IPS DF 6.9 (cell line): ENCODE measurements at places on chromosomes 2 and 18.

GRCh38 chr2:133352719-133353118, 215.5 kb downstream of the NCKAP5 start:
- DNase-seq, result no peak

DNA sequence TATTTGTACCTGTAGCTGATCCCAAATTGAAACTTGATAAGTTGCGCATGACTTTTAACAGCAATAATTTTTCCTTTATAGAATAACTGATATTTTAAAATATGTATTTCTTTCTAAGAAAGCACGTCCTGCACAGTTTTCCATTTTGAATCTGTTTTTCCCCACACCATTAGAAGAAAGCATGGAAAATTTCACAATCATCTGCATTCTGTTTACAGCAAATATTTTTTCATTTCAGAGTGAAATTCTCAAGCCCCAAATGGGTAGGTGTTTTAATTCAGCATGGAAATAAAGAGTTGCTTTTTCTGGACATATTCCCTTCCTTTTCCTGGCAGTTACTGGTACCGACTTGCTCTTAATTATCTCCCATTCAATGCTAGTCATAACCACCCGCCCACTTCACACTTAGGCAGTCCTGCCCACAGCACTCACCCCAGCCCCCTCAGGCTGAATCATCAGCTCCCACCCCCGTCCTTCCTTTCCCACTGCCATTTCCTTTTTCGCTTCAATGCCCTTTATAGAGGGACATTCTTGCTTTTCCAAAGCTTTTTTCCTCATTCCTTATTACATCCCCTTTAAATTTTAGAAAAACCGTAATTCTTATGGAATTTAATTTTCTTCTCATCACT, 89.2 kb upstream of the GLS start:
- DNase-seq, result no peak

DNA sequence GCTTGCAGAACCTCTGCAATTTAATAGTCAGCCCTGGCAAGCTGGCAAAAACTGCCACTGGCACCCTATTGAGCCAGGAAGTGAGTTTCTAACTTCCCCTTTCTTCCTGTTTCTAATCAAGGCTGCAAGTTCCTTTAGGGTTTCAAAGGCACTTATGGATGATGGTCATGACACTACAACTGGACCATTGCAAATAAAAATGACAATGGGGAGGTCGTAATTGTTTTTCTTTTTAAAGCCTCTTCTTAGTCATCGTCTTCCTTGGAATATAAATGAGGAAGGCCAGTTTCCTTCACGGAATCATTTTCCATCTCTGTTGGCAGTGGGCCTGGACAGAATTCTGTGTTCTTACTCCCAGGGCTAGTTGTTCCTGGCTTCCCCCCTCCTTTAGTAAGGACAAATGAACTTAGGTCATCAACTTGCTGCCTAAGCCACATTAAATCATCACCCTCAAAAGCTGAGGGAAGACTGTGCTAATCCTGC, 35.8 kb downstream of the SH3RF3 start:
- DNase-seq, result no peak

- DNase-seq, result no peak
Observed at GRCh38 chr18:48715711-48716361, 177.0 kb downstream of the CTIF start.

- no peak for DNase-seq
Observed at GRCh38 chr2:105744909-105745853, at the start of gene NCK2. NCK2 (plus strand) TSS chr2:105744912; CDS start chr2:105855064, 110,152 bp downstream.

GRCh38 chr2:43239981-43240765, 13.8 kb upstream of the ZFP36L2 start:
- DNase-seq, result no peak

GRCh38 chr2:222753251-222753824, 81.9 kb downstream of the MOGAT1 start:
- DNase-seq, result no peak

- DNase-seq, result no peak
Observed at GRCh38 chr2:88560619-88561307, 66.5 kb downstream of the EIF2AK3 start.

- DNase-seq, result no peak
Observed at GRCh38 chr18:42937436-42937835, 178.0 kb downstream of the RIT2 start.

DNA sequence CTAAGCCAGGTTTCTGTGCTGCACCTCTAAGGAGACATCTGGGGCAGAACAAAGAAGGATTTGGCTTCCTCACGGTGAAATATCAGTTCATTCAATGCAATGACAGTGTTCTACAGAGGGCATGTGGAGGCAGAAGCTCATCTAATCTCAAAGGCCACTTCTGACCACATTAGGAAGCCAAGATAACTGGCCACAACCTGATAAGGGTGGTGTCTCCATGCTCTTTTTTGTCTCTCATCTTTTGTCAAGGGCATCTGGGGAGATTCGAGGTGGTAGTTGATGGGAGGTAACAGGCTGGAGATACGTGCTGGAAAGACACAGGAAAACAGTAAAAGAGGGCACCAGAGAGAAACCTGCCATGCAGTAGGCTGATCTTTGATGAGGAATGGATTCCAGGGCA, 303.9 kb downstream of the LRATD1 start:
- DNase-seq, result no peak

DNA sequence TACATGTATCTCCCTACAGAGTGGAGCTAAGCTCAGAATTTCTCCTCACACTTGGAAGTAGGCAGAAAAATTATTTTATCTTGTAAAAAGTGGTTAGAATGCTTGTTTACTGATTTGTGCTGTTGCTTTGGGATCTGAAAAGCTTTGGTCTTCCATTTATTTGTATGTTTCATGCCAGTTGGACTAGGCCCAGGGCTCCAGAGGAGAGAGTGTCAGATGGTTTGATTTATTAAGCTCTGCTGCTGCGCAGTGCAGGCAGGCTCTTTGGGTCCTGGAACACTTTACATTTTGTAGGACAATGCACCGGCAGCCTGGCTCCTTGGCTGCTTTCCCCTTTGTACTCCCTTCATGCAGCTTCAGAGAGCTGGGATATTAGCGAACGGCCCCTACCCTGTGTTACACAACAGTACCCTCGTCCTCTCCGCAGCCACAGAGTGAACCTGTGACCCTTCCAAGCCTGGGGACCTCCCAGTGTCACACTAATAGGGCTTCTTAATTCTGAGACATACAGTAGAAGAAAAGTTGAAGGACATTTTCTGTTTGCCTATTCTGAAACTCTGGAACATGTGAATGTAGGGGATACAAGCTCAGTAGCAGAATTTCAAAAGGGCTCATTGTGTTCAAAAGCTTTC, 56.7 kb upstream of the EML6 start:
- no peak for DNase-seq

DNA sequence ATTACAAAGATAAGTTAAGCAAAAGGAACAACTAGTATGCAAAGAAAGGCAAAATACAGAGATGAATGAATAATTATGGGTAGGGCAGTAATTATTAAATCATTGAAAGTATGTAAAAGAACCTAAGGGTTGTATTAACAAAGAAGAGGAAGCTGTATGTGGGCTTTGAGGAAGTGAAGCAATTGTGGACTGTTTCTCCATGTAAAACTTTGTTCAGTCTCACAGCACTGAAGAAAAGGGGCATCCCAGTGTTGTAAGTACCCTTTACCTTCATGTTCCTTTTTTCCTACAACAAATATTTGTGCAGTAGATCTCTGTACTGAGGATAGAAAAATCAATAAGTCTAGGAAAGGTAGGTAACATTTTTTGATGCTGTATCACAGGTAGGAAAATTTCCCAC, 388.7 kb upstream of the NRP2 start:
- no peak for DNase-seq

DNA sequence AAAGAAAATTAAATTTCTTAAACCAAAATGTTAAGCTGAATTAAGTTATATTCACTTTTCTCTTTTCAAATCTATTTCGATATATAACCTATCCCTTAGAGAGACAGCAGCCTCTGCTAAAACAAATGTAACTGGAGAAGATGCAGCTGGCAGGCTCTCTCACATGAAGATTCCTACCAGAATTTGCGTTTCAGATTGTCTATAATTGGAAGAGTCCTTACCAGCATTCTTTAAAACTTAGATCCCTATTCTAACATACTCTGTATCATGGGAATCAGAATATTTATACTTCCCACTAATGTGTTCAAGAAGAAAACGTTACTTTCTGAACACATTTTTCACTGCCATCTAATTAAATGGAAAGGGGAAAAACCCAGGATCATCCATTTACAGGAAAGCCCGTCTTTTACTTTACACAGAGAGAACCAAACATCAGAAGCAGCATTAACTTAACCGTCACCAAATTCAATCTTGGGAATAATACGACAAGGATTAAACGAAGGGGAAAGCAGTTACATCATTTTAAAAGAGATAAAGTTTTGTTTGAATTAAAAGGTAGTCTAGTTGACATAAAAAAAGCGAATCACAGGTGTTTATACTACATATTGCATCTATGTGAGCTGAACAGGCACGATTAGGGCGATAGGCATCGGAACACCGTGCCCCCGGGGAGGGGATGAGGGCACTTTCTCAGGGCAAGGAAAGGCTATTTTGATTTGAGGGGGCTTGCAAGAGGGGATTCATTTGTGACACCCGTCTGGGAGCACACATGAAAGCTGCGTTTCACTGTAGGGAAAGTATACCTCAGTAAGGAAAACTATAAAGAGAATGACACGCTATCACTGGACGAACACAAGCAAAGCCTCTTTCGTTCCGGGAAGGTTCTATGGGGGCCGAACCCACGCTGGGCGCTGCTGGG, 1.3 kb downstream of the PTPN2 start:
- DNase-seq, result no peak

DNA sequence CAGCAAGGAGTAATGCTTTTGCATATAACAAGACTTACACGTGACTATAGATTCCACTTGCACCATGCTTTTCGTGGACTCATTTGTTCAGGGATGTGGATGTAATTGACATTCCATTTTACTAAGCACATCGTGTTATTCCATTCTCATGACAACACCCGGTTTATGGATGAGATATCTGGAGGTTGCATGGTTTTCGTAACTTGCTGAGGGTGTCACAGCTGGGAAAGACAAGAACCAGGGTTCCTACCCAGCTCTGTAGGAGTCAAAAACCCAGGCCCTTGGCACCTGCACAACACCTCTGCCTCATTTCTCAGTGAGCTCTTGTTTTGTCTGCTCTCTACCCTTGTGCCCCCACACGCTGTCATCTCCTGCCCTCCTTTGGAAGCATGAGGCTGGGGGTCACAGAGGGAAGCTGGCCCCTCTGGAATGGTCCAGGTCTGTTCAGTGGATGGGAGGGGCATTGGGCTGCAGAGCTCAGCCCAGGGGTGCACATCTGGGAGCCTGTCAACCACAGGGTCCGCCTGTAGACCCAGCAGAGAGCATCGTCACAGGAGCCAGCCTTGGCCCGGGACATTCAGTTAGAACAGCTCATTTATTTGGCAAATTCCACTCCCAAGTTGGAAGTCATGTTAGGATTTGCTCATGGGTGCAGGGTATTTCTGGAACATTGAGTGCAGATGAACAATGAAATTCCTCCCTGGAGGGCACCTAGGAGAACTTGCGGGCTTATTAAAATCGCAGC, 120.1 kb upstream of the TWIST2 start:
- DNase-seq, result no peak

DNA sequence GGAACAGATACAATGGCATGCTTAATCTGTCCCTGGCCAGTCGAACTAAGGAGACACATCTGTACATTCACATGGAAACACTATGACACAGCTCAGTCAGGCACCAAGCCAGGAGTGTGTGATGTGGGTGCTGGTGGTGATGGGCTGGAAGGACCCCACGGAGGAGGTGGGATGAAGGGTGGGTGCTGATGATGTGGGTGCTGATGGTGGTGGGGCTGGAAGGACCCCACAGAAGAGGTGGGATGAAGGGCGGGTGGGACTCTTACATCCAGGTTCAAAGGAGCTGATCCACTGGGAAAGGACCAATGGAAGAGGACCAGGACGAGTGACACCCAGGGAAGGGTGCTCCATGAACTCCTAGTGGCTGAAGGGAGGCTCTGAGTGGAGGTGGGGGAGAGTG, 34.8 kb upstream of the ACAA2 start:
- DNase-seq, result no peak

DNA sequence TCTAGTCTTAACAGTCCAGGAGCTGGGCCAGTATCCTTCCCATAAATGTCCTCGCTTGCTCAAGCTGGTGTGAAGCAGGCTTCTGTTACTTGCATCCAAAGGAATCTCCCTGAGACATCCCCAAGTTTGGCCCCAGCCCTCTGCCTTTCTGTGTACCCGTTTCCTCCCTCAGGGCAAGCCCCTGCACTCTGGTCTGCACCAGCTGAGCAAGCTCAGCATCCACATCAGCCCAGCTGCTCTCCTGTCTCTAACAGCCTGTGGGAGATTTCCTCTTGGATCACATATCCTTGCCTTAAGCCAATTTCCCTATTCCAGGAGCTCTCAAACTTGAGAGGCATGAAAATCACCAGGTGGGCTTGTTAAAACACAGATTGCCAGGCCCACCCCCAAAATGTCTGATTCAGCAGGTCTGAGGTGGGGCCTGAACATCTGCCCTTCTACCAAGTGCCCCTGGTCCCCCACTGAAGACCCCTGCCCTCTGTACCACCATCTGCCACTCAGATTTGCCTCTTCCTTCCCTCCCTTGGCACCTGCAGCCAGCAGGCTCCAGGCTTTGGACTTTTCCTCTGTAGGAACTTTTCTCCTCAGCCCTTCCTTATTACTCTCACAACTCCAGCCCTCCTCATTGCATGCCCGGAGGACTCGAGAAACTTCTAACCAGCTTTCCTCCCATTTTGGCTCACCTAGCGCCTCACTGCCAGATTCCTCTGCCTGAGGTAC, 32.1 kb downstream of the REEP1 start:
- no peak for DNase-seq

GRCh38 chr2:207238831-207239701, 73.3 kb upstream of the KLF7 start:
- DNase-seq, result no peak

GRCh38 chr2:152584301-152584700, 133.0 kb downstream of the PRPF40A start:
- DNase-seq, result no peak

DNA sequence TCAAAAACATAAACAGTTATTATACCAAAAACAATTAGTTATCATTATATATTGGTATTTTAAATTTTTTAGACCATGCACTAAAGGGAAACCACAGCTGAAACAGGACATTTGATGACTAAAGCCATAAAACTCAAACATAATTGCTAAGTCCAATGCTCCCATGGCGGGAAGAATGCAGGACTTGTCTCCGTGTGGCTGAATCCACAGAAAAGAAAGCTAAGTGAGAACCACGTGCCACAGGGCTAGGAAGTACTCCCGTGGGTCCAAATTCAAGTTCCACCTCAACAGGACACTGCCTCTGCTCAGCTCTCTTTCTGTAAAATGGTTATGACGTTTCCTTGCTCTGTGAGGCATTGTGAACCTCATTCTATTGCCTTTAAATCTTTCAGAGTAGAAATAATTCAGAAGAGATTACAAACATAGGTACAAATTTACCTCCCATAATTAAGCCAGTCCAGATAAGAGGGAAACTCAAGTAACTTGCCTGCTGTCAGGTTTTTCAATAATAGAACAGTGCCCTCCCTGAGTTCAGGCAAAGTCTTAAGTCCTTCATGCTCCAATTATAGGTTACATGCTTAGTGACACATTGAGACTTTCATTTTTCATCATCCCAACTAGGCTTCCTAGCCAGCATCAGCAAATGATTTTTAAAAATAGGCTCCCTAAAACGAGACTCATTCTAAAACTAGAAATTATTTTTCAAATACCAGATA, 36.7 kb downstream of the FTCDNL1 start:
- DNase-seq, result no peak
